ENCODE measurements at places on chromosomes 5 and 9.

GRCh38 chr9:134325096-134325812, 1.0 kb upstream of the RXRA start:
- no peak for DNase-seq

- no peak for DNase-seq
Measured at GRCh38 chr5:161513942-161514341, 32.6 kb downstream of the GABRB2 start.

GRCh38 chr9:104263942-104264341, 169.8 kb downstream of the SMC2 start:
- DNase-seq, result no peak

- no peak for DNase-seq
Measured at GRCh38 chr9:4508246-4508906, 18.1 kb downstream of the SLC1A1 start.

DNA sequence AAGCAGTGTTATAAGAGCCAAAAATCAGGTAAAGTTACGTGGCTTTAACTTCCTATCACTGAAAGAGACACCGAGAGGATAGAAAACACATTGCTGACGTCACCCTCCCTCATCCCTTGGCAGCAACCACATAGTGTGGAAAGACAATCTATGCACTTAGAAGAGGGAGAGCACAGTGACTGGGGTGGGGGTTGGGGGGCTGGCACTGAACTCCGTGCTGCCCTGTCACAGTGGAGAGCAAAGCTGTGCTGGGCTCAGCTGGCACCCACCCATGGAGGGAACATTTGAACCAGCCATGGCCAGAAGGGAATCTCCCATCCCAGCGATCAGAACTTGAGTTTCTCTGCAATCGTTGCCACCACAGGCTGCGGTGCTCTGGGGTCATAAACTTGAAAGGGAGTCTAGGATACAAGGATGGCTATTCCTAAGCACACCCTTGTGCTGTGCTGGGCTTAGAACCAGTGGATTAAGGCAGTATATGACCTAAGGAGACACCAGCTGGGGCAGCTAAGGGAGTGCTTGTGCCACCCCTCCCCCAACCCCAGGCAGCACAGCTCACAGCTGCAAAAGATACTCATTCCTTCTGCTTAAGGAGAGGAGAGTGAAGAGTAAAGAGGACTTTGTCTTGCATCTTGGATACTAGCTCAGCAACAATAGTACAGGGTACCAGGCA, 73.4 kb downstream of the KIAA0825 start:
- DNase-seq, result no peak

DNA sequence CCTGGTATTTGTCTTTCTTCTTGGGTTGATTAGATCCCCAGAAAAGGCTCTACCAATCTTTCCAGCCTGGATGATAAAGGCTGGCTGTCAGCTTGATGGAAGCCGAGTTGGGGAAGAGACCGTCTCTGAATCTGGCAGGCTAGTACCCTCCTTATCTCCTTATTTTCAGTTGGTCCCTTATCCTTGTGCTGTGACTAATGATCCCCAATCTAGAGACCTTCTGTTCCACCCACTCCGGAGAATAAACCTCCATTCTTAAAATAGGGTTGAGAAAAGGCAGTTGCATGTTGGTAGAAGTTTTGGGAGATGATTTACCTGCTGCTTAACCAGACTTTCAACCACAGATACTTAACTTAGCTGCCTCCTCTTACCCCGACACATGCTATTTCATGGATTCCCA, 52.3 kb downstream of the PRKACG start:
- DNase-seq, result no peak

DNA sequence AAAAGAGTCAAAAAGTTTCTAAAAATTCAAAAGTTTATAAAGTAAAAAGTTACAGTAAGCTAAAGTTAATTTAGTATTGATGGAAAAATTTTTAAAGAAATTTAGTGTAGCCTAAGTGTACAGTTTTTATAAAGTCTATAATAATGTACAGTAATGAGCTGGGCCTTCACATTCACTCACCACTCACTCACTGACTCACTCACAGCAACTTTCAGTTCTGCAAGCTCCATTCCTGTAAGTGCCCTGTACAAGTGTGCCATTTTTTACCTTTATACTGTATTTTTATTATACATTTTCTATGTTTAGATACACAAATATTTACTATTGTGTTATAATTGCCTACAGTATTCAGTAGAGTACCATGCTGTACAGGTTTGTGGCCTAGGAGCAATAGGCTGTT, 239.5 kb upstream of the MAP3K1 start:
- no peak for DNase-seq

- no peak for DNase-seq
Measured at GRCh38 chr9:95645992-95646391, 129.2 kb upstream of the PTCH1 start.

GRCh38 chr9:130639866-130640555, 24.4 kb upstream of the PRDM12 start:
- DNase-seq, result no peak

DNA sequence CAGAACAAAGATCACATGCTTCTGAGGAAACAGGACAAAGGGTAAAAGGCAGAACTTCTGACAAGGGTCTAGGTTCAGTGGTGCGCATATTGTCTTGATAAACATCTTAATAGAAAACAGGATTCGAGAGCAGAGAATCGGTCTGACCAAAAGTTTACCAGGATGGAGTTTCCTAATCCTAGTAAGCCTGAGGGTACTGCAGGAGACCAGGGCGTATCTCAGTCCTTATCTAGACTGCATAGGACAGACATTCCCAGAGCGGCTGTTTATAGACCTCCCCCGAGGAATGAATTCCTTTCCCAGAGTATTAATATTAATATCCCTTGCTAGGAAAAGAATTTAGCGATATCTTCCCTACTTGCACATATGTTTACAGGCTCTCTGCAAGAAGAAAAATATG, 32.4 kb upstream of the TNFSF8 start:
- no peak for DNase-seq

DNA sequence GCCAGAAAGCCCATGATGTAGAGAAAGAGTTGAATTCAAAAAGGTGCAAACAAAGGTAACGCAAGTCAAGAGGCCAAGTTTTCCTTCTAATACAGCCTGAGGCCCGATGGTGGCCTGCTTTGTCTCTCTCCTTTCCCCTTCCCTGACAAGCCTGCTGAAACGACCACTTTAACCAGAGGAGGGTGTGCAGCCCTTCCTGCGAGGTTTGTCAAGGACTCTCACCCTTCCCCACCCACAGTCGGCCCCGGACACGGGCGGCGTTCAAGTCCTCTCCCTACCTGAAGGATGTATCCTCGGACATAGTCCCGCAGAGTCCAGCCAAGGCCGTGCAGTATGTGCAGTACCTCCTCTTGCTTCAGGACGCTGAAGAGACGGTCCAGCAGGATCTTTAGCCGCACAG, 318.2 kb downstream of the BNC2 start:
- no peak for DNase-seq

DNA sequence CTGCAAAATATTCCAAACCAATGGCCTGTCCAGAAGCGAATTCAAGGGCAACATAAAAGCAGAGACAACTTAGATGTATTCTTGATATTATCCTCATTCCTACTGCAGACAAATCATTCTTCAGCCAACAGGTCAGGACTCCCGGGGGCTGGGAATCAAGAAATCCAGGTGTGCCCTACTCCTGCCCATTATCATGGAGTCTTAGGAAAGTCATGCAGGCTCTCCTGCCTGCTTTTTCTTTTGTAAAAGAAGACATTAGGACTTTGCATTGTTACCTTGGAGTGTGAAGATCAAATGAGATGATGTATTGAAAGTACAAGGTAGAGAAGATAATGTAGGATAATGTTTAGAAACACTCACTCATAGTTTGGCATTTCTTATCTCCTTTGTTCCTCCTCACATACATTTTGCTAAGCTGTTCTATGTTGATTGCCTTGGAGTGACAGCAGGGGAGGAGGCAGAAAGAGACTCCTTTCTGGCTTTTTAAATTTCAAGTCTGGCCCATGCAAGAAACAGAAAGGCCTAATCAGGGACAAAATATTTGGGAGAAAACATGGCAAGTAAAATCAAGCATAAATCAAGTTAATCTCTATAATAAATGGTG, 113.8 kb downstream of the SV2C start:
- DNase-seq, result no peak

GRCh38 chr5:181281077-181281983, 20.4 kb upstream of the TRIM52 start:
- no peak for DNase-seq

GRCh38 chr9:72576087-72576486, 54.7 kb downstream of the TMC1 start:
- no peak for DNase-seq

GRCh38 chr9:98892690-98893089, 51.0 kb upstream of the COL15A1 start:
- DNase-seq, result no peak

- no peak for DNase-seq
Measured at GRCh38 chr5:73180566-73180965, 7.6 kb downstream of the TMEM174 start.

GRCh38 chr5:72508241-72509170, 1.3 kb upstream of the ZNF366 start:
- DNase-seq, result no peak

GRCh38 chr9:98806394-98807035, 955 bp upstream of the GALNT12 start:
- no peak for DNase-seq

DNA sequence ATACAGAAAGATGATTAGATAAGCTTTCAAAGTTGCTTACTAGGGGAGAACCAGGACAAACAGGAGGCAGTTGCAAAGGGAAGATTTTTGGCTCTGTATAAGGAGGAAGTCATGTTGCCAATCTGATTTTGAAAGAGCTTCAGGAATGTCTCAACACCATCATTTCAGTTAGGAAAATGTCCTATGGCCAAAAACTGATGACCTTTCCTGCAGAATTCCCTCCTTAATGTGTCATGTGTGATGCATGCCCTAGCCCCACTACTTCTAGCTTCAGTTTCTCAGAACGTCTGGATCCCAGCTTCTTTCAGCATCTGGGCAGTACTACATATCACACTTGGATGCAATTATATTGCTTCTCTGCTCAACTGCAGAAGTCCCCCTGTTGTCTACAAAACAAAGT, 211.5 kb upstream of the NREP start:
- no peak for DNase-seq

DNA sequence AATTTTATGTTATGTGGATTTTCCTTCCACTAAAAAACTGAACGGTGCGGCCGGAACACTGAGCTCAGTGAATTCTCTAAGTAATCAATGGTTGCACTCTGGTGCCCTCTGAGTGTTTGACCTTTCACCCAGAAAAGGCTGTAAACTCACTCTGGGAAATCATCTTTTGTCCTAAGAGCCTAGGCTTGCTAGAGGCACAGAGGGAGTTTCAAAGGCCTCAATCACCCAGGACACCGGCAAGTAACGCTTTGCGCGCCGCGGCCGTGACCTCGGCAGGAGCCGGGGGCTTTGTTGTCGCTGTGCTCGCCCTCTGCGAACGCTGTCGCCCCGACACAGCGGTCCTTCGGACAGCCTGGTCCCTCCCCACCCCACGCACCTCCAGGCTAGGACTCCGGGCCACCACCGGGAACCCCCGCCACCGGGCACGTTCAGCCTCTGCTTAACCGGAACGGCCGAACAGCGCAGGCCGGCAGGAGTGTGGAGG, 703 bp downstream of the ISCA1 start:
- DNase-seq, result no peak

GRCh38 chr5:178527458-178528307, 62.5 kb downstream of the COL23A1 start:
- no peak for DNase-seq

- DNase-seq, result no peak
Measured at GRCh38 chr5:108093186-108093585, 288.7 kb downstream of the FBXL17 start.

GRCh38 chr9:124137944-124138335, 119.8 kb upstream of the NEK6 start:
- no peak for DNase-seq

DNA sequence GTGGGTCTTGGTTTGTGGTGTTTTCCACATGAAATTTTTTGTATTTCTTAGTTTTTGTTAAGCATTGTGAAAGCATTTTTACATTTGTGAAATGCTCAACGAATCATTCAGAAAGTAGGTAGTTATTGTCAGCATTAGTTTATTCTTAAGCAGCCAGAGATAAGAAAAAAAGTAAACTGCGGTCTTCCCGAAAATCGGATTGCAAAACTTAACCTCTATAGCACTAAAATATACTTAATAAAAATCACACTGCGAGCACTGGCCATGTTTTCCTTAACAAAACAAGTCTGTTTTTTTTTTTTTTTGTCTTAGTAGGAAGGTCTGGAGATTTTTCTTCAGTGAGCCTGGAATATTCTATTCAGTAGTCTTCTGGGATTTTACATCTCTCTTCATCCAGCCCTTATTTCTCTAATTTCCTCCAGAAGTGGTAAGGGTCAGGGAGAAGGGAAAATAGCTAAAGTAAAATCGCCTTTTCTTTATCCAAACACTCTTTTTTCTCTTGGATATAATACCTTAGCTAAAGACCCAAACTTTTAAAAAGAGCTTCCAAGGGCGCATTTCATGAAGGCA, 289.9 kb downstream of the DMAC1 start:
- no peak for DNase-seq

GRCh38 chr5:56358703-56359681, 125.9 kb upstream of the ANKRD55 start:
- no peak for DNase-seq
